DMS 273 treated with DMSO at 0.1 percent for 48 hours (cell line): ENCODE measurements at places on chromosomes 11 and 22.

DNA sequence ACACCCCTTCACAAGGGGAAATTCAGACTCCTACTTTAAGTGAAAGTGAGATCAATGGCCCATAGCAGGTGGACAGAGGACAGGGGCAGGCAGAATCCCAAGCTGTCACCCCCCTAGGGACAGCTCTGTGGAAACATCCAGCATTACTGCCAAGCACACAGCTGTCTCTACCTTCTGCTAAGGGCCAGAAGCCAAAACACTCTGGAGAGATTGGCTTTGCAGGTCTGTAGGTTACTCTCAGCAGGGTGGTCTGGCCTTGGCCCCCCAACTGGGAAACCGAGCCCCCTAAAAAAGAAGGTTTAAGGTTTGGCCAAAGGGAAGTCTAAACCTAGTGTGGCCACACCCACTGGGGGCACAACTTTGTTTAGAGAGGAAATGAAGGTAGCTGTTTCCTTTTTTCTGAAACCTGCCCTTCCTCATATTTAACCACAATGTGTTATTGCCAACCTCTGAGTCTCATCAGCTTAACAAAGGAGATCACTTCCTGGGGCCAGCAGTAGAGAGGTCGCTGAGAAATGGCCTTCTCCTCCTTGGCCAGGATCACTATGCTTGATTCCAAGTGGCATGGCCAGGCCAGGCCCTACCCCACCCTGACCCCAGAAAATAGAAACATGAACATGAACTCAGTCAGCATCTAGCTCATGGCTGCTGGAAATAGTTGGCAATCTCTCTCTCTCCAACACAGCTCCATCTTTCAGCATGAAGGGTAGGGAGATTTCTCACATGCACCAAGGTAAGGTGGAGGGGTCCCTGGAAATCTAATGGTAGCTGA is 25.9 kb upstream of the SCARF2 start:
- peak; percentile 43 for DNase-seq

DNA sequence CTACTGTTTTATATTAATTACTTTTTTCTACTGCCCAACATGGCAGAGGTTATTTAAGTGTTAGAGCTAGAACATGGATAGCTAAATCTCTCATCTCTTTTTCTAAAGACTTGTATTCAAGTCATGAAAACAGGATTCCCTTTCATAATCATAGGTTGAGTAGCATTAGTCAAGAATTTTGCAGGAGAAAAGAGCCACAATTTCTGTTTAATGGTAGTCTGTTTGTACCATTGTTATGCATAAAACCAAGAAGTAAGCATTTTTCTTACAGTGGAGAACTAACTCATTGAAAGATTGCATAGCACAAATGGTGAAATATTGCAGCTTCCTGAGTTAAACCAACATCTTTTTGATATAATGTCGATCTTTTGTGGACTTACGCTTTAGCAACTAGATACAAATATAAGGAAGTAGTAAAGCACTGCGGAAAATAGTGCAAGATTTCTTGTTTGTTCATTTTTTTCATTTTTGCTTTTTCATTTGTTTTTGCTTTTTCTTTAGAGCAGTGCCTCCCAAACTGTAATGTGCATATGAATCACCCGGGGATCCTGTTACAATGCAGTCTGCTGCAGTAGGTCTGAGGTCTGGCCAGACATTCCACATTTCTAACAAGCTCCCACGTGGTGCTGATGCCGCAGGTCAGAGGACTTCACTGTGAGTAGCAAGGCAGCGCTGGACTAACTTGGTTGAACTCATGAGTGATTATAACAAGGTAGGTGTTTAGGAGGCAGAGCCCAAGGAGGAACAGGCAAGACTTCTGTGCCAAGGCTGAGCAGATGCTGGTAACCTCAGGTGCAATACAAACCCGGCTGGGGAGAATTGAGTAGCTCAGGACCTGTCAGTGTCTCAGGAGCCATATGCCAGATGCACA is 4.6 kb downstream of the ETS1 start:
- DNase-seq, result peak; percentile 48

- no peak for DNase-seq
Measured at GRCh38 chr11:12727563-12728211, 53.5 kb downstream of the TEAD1 start.

GRCh38 chr11:5531053-5531831 is 14.7 kb upstream of the UBQLNL start:
- no peak for DNase-seq

GRCh38 chr11:109853156-109853776 is 239.9 kb upstream of the ZC3H12C start:
- DNase-seq, result no peak
